ENCODE measurements at places on chromosomes 4 and X.

- DNase-seq = no peak
Measured at GRCh38 chrX:81336455-81337152, 134.7 kb downstream of the SH3BGRL start.

DNA sequence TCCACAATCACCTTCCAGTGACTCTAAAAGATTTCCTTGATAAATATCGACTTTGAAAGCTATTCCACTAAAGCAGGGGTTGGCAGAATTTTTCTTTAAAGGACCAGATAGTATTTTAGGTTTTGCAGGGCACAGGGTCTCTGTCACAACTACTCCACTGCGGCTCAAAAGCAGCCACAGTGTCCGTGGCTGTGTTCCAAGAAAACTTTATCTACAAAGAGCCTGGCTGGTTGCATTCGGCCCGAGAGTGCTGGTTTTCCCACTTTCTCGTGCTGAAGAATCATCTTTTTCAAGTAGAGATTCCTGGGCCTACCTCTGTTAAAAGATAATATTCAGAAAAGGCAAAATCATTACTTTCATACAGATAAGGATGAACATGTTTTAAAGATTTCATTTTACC is 55.6 kb downstream of the TSPAN7 start:
- no peak for DNase-seq

DNA sequence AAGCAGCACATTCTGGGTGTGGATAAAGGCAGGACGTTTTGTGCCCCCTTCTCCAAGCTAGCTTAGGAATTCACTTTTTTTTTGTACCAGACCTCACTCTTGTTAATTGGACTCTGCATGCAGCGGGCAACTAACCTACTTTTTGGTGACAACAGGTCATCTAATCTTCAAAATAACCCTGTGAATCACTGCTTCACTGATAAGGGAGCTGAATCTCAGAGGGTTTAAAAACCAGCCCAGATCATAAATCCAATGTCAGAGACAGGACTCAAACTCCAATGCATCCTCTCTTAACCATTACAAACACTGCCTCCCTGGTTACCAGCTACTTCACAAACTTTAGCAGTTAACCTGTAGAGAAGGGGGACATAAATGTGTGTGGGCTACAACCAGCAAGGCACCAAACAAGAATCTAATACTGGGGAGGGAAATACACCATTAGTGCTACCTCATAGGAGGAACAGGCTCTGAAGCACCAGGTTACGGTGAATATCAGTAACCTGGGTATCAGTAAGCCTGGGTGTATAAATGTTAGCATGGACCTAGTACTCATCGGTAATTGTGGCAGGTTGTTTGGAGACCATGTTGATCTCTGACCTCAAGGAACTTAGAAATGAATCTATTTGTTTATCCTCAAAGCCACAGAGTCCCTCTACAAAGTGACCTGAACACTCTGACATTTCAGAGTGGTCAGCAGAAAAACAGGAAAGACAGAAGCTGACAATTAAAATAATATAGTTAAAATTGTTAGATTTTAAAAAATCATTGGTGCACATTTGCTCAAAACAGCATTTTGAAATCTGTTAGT is 2.6 kb downstream of the TIFA start:
- no peak for DNase-seq

- DNase-seq = no peak
Measured at GRCh38 chr4:127606823-127607222, 25.9 kb upstream of the INTU start.

DNA sequence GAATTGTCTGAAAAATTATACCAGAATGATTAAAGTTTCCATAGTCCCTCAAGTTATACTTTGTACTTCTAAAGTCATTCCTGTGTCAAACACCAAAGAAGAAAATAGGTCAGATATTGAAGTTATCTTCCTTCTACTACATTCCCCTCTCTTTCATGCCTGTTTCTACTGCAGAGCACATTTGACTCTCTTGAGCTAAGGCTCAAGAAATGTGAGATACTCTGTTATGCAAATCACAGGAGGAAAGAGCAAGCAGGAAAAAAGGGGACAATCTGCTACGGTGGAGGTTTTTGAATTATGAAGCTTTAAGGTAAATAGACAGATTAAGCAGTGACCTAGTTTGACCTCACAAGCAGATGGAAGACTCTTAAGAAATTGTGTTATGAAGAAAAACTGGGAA is 198.9 kb upstream of the LDB2 start:
- DNase-seq = no peak

DNA sequence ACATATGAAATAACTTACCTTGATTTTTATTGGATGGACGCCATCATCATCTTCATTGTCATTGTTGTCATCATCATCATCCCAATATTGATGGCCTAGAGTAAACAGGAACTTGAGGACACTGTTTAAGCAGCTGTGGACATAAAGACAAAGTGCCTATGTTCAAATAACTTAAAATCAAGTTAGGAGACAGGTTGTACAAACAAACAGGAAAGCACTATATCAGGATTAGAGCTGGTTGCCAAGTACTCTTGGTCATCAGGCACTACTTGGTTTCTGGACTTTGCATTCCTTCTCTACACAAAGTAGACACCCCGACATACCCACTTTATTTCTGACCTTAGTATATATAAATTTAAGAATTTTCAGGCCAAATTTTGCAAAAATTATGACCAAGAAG is 608.6 kb downstream of the KLHL13 start:
- DNase-seq = no peak

- DNase-seq = no peak
Measured at GRCh38 chr4:185212581-185212980, 3.2 kb downstream of the SNX25 start.

- DNase-seq = no peak
Measured at GRCh38 chr4:42278709-42279324, 118.5 kb upstream of the SHISA3 start.

DNA sequence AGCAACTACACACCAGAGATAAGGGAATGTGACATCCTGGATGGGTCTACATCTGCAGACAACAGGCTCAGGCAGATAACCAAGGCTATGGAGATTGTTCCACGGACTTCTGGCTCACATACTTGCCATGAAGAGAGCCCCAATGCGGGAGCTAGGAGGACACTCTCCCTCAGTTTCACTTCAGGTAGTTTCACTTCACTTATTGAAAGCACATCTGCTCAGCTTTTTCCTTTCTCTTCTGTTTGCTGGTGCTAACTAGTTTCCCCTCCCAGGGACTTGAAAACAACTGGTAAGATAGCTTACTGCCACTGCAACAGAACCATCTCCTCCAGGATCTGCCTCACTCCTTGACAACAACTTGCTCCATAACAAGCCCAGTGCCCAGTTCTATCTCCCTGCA is 1.4 kb upstream of the CT47C1 start:
- DNase-seq = no peak

DNA sequence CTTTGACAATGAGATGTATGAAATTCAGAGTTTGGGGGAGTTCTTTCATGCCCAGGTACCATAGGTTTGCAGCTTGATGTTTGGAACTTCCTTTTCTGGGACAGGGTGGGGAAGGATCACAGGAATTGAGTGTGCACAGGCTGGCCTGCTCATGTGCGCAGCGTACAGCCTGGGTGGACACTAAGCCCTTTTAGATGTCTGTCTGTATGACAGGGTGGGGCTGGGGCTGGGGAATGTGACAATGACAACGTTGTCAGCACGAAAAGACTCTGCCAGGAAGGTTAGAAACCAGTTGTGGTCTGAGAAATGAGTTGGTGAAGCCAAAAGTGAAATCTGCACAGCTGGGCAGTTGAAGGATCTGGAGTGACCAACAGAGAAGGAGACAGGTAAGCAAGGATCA is 47.4 kb downstream of the WWC2 start:
- no peak for DNase-seq

DNA sequence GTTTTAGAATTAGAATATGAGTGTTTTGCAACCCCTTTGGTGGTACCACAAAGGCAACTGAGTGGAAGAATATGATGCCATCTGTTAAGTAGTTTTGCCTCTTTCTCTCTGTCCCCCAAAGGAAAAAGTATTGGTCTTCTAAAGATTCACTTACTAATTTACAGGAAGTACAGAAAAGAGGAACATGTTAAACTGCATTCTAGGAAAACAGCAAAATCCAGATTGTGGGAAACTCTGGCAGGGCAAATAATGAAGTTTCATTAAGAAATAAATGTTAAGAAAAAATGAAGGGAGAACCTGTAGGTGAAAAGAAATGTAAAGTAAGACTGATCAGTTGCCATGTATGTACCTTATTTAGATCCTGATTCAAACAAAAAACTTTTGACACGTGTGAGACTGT is 39.3 kb downstream of the NSUN7 start:
- DNase-seq = no peak

GRCh38 chrX:51182545-51182944 is 150.1 kb upstream of the NUDT10 start:
- no peak for DNase-seq

DNA sequence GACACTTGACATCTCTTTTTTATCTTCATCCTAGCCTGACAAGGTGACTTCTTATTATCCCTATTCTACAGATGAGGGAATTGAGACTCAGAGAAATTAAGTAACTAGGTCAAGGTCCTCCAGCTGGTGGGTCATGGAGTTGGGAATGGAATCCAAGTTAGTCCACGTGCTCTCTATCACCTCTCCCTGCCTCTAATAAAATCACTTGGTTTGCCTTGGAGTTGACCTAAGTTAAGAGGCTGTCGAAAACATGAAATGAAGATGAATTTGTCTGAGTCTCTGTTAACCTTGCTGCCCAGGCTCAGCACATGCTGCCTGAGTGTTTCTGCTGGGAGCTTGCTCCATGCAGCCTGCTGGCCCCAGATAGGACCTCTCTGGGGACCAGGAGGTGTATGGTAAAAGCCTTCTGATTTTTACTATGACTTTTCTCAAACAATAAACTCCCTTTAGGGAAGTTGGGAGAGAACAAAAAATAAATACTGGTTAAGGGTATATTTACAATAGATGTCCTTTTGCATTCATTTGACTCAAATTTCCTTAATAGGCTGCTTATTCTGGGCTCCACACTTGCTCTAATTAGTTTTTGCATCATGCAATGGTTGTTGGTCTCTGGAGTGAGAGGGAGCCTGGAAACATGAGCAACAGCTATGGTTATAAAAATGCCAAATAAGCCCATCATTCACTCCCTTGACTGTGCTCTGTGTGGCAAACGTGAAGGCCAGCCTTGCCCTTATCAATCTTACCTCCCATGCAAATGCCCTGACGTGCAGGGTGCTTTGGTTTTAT is 61.6 kb upstream of the DHX15 start:
- DNase-seq = no peak

- no peak for DNase-seq
Measured at GRCh38 chrX:134909261-134909660, 81.5 kb upstream of the SMIM10 start.

DNA sequence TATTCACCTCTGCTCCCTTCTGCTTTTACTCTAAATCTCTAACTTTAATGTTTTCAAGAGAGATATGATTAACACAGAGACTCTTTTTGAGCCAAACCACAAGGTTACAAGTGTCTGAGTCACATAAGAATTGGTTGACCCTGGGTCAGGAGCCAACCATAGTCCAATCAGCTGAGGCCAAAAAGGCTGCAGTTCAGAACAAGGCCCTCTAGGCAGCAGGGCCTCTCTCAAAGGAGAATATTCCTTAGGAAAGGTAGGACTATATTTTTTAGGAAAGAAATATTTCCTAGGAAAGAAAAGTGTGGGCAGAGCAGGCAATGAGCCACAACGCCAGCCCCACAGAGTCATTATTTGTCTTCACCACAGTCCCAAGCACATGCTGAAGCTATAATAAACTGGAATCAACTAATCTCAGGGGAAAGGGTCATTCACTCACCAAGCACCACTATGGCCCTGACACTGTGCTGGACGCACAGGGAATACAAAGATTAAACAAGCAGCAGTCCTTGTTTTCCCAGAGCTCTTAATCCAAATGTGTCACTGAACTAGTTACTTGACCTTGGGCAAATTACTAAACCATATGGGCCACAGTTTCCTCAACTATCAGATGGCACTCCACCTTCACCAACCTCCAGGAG is 2.2 kb downstream of the ATP8A1 start:
- DNase-seq = no peak
